ENCODE measurements at places on chromosomes 6 and 20.

- no peak for DNase-seq
These were observed 381.9 kb downstream of the THBS2 start for GRCh38 chr6:168871642-168872315.

GRCh38 chr6:129748212-129748900 is 38.4 kb upstream of the ARHGAP18 start:
- DNase-seq, result peak; percentile 19

GRCh38 chr20:50037123-50037522 is 54.3 kb downstream of the SNAI1 start:
- no peak for DNase-seq

DNA sequence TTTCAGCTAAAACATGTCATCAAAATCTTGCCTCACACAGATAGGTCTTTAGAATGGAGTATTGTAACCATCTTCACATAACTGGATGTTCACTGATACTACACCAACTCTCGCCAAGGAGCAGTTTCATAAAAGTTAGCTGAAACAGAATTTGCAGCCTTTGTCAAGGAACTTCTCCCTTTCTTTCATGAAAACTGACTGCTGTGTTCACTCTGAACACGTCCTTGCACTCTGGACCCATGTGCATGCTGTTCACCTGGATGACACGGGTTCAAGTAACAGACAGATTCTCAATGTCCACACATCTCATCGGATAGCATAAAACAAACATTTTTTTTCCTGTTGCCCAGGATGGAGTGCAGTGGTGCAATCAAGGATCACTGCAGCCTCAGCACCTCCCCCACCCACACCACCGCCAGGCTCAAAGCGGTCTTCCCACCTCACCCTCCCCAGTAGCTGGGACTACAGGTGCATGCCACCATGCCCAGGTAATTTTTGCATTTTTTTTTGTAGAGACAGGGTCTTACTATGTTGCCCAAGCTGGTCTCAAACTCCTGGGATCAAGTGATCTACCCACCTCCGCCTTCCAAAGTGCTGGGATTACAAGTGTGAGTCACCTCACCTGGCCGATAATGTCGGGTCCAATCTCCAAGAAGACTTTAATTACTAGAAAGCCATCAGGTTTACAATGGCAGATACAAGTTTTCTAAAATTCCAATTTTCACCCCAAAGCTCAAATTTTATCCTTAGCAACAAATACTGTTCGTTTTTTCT is 9.4 kb downstream of the DIDO1 start:
- DNase-seq, result no peak

GRCh38 chr6:161351858-161352257 is 78.0 kb upstream of the AGPAT4 start:
- DNase-seq, result no peak

DNA sequence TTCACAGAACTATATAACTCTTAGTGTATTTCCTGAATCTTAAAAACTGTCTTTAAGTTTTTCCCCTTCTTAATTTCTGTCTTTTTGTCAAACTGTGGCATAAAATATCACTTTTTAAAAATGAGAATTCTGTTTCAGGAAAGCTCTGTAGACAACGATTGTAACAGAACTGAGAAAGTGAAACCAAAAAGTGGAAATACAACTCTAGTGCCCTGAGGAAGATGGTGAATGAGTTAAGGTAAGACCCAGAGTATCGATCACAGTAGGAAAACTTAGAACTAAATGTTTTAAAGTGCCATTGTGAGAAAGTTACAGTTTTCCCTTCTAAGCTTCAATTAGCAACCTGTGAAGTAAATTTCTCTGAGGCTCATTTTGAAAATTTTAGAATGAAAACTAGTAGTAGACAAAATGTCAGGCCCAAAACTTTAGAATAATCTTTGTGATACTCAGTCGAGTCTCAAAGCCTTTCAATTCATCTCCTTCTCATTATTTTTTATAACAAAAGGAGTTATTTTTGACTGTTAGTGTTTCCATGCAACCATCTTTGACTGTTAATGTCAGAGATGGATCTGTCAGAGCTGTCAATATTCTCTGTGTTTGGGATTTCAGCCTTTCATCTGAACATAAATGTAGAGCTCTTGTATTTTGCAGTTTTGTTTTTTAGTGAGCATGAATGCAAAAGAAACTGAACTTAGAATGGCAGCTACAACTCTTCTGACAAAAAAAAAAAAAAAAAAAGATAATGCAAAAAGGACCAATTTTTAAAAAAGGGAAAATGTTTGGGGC is 19.0 kb upstream of the TRDN start:
- no peak for DNase-seq

- DNase-seq, result no peak
These were observed 87.8 kb downstream of the CARMIL1 start for GRCh38 chr6:25366903-25367545.

DNA sequence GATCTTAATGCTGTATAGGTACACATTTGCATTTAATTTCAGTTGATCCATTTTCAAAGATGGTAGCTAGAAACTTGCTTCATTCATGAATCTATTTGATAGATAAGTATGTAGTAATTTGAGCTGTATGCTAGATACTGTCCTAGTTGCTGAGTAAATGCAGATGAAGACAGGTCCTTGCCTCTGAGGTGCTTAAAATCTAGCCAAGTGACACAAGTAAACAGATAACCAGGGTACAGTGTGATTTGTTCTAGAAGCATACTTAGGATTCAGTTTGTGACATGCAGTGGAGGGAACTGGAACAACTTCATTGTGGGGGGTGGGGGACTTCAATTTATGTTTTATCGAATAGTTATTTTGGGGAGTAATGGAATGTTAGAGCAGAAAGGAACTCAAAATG is 9.2 kb downstream of the CHMP4B start:
- DNase-seq, result no peak

- no peak for DNase-seq
These were observed 49.7 kb upstream of the FRMD1 start for GRCh38 chr6:168128631-168129291.

DNA sequence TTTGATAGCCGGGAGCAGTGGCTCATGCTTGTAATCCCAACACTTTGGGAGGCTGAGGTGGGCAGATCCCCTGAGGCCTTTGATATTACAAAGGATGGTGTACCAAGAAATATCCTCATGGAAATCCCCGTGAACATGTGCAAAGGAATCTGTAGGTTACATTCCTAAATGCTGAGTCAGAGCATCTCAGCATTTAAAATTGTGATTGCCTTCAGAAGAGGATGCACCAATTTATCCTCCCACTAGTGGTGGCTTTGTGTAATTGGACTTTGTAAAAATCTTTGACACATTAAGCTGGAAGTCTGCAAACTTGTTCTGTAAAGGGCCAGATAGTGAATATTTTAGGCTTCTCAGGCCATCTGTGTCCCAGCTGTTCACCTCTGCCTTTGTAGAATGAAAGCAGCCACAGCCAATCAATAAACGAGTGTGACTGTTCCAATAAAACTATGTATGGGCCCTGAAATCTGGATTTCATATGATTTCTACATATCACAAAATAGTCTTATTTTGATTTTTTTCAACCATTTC is 11.8 kb downstream of the TMEM14B start:
- DNase-seq, result no peak

DNA sequence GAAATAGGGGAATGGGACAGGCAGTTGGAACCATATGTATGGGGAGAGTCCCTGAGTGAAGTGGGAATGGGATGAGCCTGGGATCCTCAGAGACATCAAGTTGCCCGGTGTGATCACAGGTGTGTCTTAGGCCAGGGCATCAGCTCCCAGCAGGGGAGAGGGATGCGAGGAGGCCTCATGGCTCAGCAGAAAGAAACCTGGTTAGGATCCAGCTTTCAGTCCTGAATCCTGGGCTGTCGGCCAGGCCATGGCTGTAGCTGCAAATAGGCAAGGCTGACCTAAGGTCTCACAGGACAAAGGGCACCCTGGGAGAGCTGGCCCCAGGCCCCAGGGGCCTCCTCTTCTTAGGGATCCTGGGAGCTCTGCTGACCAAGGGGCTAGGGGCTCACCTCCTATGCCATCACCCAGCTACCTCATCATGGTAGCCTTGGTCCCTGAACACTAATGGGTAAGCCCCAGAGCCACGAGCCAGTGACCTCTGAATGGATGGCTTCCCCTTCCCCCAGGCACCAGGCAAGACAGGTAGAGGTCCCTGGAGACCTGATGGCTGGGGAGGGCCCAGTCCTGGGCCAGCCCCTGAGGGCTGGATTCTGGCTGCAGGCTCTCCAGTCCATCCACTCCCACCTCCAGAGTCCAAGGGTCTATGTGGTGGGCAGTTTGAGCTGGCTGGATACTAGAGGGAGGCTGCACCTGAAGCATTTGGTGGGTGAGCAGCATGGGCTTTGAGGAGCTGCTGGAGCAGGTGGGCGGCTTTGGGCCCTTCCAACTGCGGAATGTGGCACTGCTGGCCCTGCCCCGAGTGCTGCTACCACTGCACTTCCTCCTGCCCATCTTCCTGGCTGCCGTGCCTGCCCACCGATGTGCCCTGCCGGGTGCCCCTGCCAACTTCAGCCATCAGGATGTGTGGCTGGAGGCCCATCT is at the start of gene SLC22A7:
TSS of gene SLC22A7 (plus strand) at position 617 of the 921 bp plus-strand sequence. CDS start at position 716, 99 bp downstream.
- DNase-seq, result no peak

DNA sequence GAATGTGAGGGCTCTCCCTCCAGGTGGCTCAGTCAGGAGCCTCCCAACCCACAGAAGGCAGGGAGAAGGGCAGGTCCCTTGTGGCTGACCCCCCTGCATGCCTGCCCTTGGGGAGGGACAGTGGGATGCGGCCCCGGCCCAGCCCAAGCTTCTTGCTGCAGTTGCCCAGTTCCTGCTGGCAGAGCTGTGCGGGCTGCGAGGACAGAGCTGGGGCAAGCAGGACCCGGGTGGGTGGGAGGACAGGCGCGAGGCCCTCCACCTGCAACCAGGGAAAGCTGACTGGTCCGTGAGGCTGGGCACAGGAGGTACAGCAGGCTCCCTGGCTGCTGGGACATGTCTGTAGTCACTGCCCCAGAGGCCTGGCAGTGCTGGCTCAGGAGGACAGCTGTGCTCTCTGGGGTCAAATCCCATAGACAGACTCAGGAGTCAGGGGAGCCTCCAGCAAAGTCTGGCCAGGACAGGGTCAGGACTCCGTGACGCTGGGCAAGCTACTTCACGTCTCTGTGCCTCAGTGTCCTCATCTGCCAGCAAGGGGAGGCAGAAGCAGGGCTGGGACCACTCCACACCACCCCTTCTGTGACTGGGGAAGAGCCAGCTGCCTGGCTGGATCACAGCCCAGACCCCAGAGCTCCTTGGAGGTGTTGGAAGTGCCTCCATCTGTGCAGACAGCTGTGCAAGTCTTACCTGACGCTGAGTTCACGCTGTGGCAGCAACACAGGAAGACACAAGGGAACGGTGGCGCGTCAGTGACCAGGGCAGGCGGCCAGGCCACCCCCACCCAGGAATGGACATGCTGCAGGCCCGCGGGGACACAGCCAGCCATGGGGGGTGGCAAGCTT is 13.0 kb downstream of the UCKL1 start:
- DNase-seq, result no peak
